GM23248 (cell line): ENCODE measurements at places on chromosomes 6 and 20.
A peak's percentile ranks its signal among the peaks of the same experiment; 100 is the strongest.

- DNase-seq: no peak
These were observed 103.5 kb upstream of the SIM1 start for GRCh38 chr6:100568255-100568654.

DNA sequence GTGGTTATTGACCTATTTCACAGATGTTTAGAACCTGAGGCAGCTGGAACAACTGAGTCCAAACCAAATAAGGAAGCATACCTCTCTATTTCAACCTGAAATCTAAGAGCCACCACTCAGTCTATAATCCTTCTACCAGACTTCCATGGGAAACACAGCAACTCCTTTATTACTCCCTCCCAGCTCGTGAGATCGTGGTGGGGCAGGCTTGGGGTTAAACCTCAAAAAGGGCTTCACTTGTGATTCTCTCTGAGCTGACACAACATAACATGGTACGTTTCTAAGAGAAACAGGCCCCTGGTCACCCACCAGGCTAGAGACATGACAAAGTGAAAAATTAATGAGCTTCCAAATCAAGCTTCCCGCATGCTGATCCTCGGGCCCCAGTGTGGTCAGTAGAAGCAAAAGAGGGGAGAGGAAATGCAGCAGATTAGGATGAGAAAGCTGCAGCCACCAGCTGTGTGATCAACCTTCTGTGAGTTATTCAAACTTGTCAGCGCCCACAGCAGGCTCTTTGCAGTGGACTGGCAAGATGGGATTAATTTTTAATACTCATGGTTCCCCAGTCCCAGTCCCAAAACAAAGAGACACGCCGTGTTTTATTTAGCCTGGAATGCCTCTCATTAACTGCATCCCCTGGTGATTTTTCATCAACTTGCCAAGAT lies 9.3 kb downstream of the PKHD1 start:
- DNase-seq: no peak

DNA sequence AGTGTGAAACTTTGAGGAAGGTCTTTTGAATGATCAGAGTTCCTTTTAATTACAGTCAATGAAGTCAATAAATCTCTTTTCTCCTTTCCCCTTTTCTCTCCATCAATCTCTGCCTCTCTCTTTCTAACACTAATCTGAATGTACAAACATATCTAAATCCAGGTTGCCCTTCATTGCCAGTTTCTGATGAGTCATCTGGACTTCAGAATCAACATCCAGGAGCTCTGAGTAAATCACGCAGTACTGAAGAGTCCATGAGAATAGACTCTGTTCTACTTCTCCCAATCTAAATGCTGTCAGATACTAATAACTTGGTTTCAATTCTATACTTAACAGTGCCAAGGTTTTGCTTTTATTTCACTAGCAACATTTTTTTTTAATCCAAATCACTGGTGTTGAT lies 238.7 kb upstream of the THEMIS start:
- DNase-seq: peak; percentile 53

- DNase-seq: peak; percentile 56
These were observed 37.4 kb downstream of the GNAS start for GRCh38 chr20:58889798-58890517.

DNA sequence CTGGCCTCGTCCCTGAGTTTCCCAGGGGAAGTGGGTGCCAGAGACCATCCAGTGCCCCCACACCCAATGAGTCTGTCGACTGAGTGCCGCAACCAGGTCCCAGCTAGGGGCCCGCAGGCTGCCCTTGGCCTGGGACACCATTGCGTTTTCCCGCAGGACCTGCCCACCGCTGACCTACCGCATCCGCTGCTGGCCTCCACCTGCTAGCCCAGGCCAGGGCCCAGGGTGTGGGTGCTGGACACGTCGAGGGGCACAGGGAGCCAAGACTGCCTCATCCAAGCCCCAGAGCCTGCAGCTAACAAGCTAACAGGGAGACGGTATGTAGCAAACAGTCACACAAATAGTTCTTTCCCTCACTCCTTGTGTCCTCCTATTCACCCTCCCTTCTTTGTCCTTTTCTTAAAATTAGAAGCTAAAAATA lies 97.7 kb downstream of the TMEM242 start:
- DNase-seq: peak; percentile 28

DNA sequence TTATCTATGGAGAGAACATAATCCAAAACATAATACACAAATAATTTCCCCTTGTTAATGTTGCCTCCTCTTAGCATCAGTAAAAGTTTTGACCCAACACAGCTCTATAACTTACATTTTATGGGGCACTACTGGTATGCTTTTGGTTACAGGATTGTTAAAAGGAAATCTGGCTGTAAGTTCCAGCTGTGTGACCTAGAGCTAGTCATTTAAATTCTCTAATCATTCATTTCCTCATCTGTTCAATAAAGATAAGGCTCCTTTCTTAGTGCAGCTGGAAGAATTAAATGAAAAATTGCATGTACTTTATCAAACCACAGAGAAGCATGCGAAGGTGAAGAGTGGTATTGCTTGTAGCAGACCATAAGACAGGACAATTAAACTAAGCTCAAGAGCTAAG lies 4.6 kb downstream of the SLC17A2 start:
- DNase-seq: no peak

DNA sequence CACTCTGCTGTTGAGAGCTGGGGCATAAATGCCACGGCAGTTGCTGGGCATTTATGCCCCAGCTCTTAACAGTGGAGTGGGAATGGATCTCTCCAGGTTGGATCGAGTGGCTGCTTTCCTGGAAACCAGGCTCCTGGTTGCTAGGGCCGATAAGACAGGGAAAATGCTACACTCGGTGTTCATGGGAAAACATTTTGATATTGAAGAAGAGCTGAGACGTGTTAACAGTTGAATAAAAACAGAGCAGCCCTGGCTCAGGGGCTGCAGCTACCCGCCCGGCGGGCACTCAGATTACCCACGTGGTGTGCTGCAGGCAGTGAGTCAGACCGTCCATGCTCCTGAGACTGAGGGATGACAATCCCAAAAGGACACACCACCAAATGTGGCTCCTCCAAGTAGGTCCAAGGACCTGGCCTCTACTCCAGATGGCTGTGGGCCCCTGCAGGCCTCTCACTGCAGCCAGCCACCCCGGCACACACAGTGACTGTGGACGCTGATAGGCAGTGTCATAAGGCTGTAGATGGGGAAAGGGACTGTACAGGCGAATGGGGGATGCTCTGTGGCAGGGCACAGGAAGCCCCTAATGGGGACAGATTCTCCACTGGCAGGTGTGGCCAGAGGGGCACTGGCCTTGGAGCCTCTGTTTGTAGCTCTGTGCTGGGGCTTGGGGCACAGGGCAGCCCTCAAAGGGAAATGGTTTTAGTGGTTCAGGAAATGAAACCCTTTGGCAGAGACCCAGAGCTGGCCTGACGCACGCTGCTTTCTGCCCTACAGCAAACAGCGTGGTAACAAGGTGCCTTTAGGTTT lies 237.8 kb downstream of the LY86 start:
- peak; percentile 56 for DNase-seq

DNA sequence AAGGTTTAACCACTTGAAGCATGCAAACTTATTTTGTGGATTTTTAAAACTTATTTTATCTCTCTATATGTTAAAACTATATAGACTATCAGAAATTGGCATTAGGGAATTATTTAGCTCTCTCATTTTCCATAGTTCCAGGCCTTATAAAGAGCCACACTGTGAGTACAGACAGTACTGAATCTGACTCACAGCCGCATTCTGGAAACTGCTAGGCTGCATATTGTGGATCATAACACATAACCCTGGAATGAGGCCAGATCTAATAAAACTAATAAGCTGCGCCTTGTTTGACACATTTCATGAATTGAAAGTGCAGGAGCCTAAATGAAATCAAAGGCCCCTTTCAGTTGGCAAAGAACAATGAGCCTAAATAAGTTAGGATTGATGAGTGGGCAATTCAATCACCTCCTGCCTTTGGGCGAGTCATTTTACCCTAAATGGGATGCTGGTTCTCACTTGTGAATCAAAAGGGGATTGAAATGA lies 308.4 kb downstream of the PACRG start:
- peak; percentile 4 for DNase-seq

GRCh38 chr6:31577579-31577966 lies 2.2 kb downstream of the TNF start:
- no peak for DNase-seq

GRCh38 chr6:167731216-167731615 lies 95.5 kb upstream of the AFDN start:
- no peak for DNase-seq

DNA sequence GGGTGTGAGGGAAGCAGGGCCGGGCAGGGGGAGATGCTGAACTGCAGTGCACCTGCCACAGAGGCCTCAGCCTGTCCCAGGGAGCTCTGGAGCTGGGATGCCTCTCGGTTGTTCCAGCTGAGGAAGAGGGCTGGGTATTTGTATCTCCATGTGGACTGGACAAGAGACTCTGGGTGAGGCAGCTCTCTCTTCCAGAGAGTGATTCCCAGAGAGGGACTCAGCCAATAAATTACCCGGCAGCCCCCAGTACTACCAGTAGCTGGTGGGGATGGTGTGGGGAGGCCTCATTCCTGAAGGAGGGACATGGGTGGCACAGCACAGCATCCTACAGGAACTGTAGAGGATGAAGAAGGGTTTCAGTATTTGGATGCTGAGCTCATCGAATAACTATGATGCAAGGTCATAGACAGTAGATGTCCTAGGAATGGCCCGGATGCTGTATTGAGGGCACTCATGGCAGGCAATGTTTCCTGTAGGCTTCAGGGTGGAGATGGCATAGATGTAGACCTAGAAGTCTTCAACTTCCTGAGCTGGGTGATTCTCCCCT lies 1.4 kb downstream of the FGD2 start:
- DNase-seq: peak; percentile 57

- DNase-seq: no peak
These were observed 175.5 kb downstream of the BCAS1 start for GRCh38 chr20:53894707-53895384.

GRCh38 chr20:24674921-24675605 lies 205.6 kb downstream of the SYNDIG1 start:
- no peak for DNase-seq

DNA sequence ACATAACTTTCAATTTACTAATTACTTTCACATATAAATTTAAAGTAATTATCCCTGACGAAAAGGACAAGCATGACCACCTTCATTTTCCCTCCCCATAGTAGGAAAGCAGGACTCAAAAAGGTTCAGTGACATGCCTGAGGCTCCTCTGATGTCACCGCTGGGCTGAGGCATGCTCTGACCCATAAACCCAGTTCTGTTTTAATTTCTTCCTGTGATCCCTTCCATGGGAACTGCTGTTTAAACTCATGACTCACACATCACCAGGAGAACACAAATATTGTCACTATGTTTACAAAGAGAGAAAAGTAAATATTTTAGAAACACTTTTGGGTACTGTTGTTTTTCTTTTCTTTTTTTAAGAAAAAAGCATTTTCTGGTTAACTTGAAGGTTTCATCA lies 38.0 kb upstream of the NR2E1 start:
- peak; percentile 54 for DNase-seq

- DNase-seq: peak; percentile 37
These were observed 81.7 kb downstream of the COL9A1 start for GRCh38 chr6:70221025-70221714.
